ENCODE measurements at places on chromosomes 12 and 14. TPM values are rescaled to one million over a fixed set of nuclear protein-coding genes. Genes with fewer than 3 reads are reported as not detected.
A peak's percentile ranks its signal among the peaks of the same experiment; 100 is the strongest.

The KRT8 gene
- 4.6 TPM for total RNA-seq

DNA sequence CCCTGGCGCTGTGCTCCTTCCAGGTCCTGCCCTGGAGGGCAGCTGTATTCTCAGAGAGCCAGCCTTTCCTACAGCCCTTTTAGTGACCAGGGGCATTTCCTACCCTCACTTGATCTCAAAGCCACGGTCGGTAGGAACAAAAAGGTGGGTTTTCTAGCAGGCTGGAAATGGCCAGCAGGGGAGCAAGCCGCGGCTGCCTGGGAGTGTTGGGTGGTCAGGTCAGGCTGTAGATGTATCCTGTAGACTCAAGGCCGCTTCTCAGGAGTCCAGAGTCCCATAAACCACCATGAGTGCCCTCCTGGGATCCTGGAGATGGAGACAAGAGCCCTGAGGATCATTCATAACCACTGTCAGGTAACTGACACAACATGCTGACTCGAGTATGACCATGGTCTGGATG is 18.6 kb downstream of the CINP start:
- no peaks in the 10 kb centered on the region for H3K27me3 ChIP-seq
- no peak for DNase-seq
- no peak overlapping the region for H3K27ac ChIP-seq
- H3K36me3 ChIP-seq, result no peaks in the 10 kb centered on the region

DNA sequence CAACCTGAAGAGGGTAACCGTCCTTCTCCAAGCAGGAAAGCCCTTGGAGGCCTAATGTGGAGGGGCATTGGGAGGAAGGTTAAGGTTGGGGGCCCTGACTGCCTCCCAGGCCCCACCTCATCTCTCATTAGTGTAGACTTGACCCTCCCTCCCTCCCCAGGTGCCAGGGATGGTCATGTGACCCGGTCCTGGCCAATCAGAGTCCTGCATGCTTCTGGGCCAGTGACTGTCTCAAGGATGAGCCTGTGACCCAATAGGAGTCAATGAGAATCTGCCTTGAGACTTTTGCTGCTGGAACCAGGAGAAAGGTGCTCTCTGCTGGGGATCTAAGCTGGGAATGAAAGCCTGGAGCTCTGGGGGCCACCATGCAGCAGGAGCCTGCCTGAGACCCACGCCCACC is 70.8 kb downstream of the NCOR2 start:
- DNase-seq, result no peak
- H3K27ac ChIP-seq, result peak overlapping the region; percentile 82
- H3K27me3 ChIP-seq, result no peaks in the 10 kb centered on the region
- no peak overlapping the region for H3K4me3 ChIP-seq

DNA sequence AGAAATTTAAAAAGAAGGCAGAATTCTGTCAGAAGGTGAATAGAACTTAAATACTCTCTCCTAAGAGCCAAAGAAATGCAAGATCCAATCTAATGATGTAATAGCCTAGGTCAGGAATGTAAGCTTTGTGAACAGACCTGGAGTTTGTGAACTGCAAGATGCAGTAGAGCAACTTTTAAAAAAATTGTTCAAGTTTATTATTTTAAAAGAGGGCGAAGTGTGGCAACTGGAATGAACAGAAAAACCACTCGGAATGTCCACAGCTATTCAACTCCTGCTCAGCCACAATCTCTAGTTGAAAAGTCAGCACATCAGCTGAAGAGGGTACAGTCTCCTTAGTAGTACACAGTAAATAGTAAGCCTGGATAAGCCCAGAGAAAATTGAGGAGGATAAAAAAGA is 228.8 kb downstream of the PPFIA2 start:
- no peaks in the 10 kb centered on the region for H3K4me1 ChIP-seq
- no peak overlapping the region for H3K27ac ChIP-seq
- no peak for DNase-seq
- H3K4me3 ChIP-seq, result no peak overlapping the region
- no peaks in the 10 kb centered on the region for H3K36me3 ChIP-seq

GRCh38 chr12:27524839-27525753 is 1.1 kb downstream of the PPFIBP1 start:
- H3K4me1 ChIP-seq, result no peaks in the 10 kb centered on the region
- no peaks in the 10 kb centered on the region for H3K27me3 ChIP-seq
- H3K27ac ChIP-seq, result peak overlapping the region; percentile 98
- no peaks in the 10 kb centered on the region for H3K36me3 ChIP-seq
- peak; percentile 25 for DNase-seq

Measured in breast epithelium (tissue), 4 donors.